SK-MEL-5 (cell line): ENCODE measurements at places on chromosomes 2 and 18.

DNA sequence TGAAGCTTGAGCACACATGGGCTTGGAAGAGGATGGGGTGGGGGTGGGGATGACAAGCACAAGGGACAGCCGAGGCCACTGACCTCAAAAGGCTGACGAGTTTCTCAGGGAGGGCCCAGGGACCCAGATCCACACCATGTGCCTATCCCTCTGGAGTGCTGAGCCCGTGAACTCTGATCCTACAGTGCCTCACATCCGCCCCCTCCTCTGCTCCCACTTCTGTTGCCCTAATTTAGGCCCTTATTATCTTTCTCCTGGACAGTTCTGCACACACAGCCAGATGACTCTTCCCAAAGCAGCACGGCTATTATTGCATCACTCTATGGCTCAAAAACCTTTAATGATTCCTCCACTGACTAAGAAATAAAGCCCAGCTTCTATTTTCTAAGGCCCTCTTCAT is 24.8 kb downstream of the CYRIA start:
- DNase-seq = no peak

GRCh38 chr2:2464643-2465042 is 133.6 kb upstream of the MYT1L start:
- no peak for DNase-seq

GRCh38 chr2:209609531-209609930 is 162.1 kb upstream of the UNC80 start:
- DNase-seq = no peak

DNA sequence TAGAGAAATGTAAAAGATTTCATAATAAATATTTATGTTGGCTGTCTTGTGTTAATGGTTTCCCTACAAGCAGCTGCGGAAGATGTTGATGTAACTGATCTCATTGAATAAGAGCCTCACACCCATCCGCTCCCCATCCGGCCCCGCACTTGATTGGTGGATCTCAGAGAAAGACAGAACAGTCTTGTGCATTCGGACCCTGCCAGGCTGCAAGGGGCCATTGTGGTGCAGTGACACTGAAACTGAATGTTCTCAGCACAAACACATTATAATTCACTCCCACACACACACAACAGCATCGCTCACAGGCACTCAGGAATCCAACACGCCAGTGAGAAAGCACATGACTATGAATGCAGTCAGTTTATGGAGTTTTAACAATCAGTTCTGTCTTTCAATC is 47.8 kb downstream of the PRELID3A start:
- peak; percentile 99 for DNase-seq

DNA sequence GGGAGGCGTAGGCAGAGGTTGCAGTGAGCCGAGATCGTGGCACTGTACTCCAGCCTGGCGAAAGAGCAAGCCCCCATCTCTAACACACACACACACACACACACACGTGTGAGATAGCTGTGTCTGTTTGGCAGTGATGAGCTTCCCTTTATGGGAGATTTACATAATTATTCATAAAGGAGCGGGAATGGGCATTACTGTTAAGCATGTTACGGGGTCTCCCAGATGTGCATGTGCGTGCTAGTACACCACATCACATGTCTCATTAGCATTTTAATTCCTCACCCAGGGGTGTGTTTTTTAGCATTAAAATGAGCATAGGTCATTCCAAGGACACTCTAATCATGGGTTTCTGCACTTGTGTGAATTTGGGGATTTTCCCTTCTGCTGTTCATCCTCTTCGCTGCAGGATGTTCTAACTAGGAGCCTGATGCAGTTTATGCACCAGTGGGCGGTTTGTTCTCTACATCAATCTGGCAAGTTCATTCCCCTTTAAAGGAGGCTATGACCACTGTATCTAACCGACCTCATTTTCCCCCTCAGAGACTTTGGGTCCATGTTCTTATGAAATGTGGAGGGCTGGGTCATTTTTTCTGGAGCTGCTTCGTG is 1.0 kb upstream of the FAM178B start:
- no peak for DNase-seq

- DNase-seq = no peak
Measured at GRCh38 chr2:95760806-95761525, 169.2 kb downstream of the TRIM43 start.

- DNase-seq = no peak
Measured at GRCh38 chr18:72091369-72091768, 452.8 kb downstream of the CBLN2 start.

GRCh38 chr2:241312082-241312481 is 3.4 kb downstream of the HDLBP start:
- no peak for DNase-seq

DNA sequence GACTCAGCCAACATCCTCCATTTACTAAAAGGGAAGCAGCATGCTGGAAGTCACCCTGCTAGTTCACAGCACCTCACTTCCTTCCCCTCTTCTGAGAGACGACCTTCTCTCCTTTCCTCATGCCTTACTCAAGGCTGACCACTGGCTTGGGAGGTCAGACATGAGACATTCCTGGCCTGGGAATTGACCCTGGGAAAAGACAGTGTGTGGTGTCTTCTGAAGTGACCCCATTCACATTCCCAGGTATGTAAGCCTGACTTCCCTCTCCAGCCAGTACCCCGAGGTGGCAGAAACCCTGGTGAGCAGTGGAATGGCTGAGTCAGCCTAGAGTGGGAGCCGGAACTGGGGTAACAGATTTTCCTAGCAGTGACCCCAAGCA is 92.4 kb downstream of the PLB1 start:
- no peak for DNase-seq

- no peak for DNase-seq
Measured at GRCh38 chr18:59555995-59556659, 141.1 kb downstream of the CCBE1 start.

GRCh38 chr18:45330170-45330594 is 285.1 kb upstream of the SLC14A2 start:
- DNase-seq = no peak

- DNase-seq = no peak
Measured at GRCh38 chr2:238601433-238602222, 174.9 kb downstream of the ASB1 start.

GRCh38 chr2:28782423-28782822 is 28.2 kb upstream of the SPDYA start:
- DNase-seq = no peak

GRCh38 chr2:1641523-1641922 is 102.8 kb downstream of the PXDN start:
- DNase-seq = peak; percentile 68

- no peak for DNase-seq
Measured at GRCh38 chr2:10087360-10087759, 7.1 kb upstream of the CYS1 start.

DNA sequence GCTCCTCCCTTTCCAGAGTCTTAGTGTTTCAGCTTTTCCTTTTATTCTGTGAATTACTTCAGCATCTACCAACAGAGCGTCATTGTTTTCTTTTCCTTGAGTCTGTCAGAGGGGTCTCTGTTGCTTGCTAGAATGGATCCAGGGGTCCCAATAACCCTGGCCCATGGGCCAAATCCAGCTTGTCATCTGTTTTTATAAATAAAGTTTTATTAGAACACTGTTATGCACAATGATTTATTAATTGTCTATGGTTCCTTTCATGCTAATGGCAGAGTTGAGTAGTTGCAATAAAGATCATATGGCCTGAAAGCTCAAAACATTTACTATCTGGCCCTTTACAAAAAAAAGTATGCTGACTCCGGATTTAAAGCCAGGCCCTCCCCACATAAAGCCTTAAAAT is 58.8 kb downstream of the MRPL35 start:
- no peak for DNase-seq

DNA sequence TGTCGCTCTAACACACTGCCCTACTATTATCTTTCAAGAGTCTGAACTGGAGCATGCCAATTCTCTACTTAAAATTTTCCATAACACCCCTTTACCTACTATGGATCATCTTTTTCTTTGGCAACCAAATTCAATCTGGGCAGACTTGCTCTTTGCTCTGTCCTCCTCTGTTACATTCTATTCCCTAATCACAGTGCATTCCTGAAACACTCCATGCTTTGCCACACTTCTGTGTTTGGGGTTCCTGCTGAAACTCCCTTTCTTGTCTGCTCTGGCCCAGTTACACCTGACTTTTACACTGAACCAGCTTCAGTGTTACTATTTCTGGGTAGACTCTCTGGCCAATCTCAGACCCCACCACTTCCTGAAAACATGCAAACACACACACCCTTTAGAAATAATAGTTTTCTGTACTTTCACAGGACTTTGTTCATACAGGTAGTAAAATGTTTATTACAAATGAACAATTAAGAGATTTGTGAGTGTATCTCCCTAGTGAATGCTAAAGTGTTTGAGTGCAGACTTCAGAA is 119.9 kb upstream of the DCC start:
- DNase-seq = no peak

DNA sequence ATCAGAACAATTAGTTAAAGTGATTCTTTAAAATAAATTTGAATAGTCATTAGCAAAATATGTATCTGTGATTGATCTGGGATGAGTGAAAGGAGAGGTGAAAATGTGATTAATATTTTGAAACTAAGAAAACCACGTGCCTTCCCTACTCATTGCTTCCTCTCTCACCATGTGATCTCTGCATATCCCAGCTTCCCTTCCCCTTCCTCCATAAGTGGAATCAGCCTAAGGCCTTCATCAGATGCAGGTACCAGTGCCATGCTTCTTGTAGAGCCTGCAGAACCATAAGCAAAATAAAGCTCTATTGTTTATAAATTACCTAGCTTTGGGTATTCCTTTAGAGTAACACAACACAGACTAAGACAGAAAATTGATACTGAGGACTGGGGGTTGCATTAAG is 11.2 kb upstream of the STAT1 start:
- no peak for DNase-seq

GRCh38 chr2:8617590-8617989 is 64.3 kb upstream of the ID2 start:
- no peak for DNase-seq

DNA sequence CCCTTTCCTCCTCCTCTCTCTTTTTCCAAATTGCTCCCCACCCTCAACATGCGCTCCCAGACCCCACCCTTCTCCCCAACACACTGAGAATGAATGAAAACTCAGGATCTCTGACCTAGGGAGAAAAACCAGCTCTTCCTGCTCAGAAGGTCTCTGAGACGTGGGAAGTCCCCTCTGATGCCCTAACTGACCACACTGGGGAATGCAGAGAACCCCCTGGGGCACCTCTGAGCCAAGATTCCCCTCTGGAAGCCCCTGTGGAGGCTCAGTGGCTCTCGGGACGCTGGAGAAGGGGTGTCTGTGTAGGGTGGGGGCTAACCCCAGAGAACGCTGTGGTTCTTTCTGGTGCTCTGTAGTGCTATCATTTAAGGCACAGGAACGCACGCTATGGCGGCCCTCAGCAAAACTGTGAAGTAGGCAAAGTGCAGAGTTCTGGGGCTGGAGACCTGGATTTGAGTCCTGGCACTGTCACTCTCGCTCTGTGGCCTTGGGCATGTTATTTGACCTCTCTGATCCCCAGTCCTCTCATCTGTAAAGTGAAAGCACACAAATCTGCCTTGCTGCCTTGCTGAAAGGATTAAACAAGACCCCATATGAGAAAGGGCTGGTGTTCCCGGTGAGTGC is 17.1 kb downstream of the ATOH8 start:
- DNase-seq = no peak

- DNase-seq = no peak
Measured at GRCh38 chr2:209472112-209472832, 48.4 kb downstream of the MAP2 start.

DNA sequence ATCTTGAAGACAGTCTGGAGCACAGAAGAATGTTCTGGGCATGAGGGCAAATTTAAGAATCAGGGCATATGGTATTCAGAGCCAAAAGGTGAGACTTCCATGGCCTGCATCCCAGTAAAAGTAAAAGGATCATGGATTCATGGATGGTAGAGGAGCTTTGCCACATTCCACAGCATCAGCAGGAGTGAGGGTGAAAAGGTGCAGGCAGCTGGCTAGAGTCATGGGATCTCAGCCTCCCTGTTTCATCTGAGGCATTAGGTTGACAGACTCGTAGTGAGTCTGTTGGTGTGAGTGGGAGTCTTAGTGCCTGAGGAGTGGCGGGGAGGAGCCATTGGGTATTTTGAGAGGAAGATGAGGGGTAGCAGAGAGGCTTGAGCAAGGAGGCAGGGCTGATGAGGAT is 301.6 kb downstream of the CYP26B1 start:
- no peak for DNase-seq

- DNase-seq = no peak
Measured at GRCh38 chr2:174013315-174013751, 48.2 kb upstream of the SP3 start.

GRCh38 chr2:68345129-68345875 is 19.8 kb upstream of the PLEK start:
- DNase-seq = no peak

DNA sequence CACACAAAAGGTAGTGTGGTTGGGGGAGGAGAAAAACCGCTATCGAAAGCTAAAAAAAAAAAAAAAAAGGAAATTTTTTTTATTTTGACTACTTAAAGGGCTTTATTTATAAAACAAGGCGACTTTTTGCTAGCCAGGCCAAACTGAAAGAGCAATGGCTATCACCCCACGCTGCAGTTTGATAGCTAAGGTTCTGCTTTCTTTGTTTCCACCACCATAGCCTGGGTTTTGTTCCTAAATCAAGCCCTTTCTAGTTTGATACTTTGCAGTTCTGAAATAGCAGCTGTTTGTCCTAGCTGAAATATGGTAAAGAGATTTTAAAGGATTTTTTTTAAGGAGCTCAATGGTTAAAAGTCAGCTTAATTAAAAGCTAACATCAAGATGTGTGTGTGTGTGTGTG is 67.4 kb upstream of the ABCA12 start:
- no peak for DNase-seq

GRCh38 chr2:66772618-66773017 is 337.7 kb downstream of the MEIS1 start:
- peak; percentile 62 for DNase-seq

GRCh38 chr2:5692561-5693286 is 540 bp downstream of the SOX11 start:
- no peak for DNase-seq

DNA sequence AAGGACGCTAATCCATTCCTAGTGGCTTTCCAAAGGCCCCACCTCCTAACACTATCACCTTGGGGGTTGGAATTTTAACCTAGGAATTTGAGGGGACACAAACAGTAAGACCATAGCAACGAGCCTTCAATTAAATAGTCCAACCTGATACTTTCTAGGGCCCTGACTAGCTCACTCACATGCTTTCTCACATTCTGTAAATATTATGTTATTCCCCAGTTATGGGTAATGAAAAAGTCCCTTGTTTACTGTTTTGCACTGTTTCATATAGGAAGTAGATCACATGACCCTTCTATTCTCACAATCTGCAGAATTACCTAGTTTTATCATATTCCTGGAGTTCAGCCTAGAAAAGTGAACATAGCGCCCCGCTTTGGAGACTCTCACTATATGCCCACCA is 1212.1 kb upstream of the ACVR2A start:
- peak; percentile 5 for DNase-seq

GRCh38 chr2:23137166-23137565 is 247.8 kb upstream of the KLHL29 start:
- DNase-seq = peak; percentile 7

GRCh38 chr2:238600506-238601432 is 174.0 kb downstream of the ASB1 start:
- no peak for DNase-seq
